T47D (cell line): ENCODE measurements at places on chromosomes 2 and 18.
A peak's percentile ranks its signal among the peaks of the same experiment; 100 is the strongest.

- DNase-seq, result peak; percentile 28
Observed at GRCh38 chr2:18169121-18169892, 290.8 kb downstream of the KCNS3 start.

- no peak for DNase-seq
Observed at GRCh38 chr2:9382604-9383235, 40.6 kb downstream of the ITGB1BP1 start.

DNA sequence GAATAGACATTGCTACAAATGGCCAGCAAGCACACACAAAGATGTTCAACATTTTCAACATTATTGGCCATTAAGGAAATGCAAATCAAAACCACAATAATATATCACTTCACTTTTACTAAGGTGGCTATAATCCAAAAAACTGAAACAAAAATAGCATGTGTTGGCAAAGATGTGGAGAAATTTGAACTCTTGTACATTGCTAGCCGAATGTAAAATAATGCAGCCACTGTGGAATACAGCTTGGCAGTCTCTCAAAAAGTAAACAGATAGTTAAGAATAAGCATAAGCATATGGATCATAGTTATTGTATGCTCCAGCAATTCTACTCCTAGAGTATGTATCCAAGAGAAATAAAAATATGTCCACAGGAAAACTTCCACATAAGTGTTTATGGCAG lies 192.5 kb downstream of the EN1 start:
- DNase-seq, result no peak

DNA sequence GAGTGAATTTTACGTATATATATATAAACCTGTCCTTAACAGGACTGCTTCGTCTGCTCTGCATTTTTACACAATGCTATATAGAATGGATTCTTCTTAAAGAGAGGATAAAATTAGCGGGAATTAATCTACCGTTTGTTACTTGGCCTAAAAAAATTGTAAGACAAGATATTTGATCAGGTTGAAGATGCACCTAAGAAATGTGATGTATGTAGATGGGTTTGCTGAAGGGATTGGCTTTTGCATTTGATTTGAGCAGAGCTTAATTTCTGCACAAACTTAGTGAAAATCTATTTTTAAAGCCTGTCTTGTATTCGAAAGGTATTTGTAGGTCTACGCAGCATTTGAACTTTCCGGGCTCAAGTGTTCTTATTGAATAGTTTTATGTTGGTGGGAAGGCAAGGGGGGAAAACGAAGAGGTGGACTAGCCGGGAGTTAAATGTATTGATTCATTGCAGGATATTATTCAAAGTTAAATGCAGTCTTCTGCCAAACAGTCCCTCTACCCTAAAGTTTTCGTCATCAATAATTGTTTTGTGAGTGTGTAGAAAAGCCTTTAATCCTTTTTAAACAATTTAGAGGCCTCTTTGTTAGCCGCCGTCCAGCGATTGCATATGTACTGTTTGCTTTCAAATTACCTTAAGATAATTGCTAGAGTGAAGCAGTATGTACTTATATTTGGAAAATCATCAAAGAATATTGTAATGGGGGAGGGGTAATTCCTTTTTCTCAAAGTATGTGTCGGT lies 1.2 kb downstream of the PPP1CB start:
- DNase-seq, result no peak

GRCh38 chr18:3758531-3758930 lies 308.6 kb downstream of the TGIF1 start:
- no peak for DNase-seq

DNA sequence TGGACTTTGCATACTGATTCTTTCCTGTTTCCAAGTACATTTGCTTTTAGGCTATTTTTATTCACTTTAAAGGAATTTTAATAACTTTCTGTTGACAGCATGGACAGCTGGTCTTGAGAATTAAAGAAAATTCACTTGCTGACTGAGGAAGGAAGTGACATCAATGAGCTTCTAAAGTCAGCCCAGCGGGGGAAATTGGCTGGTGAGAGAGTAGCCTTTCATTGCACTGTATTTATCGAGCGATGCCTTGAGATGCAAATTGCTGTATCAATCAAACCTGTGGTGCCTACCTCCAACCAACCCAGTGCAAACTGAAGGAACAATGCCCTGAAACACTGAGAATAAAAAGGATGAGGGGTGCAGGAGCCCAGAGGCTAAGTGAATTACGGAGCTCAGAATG lies 91.4 kb upstream of the AQP4 start:
- DNase-seq, result no peak

DNA sequence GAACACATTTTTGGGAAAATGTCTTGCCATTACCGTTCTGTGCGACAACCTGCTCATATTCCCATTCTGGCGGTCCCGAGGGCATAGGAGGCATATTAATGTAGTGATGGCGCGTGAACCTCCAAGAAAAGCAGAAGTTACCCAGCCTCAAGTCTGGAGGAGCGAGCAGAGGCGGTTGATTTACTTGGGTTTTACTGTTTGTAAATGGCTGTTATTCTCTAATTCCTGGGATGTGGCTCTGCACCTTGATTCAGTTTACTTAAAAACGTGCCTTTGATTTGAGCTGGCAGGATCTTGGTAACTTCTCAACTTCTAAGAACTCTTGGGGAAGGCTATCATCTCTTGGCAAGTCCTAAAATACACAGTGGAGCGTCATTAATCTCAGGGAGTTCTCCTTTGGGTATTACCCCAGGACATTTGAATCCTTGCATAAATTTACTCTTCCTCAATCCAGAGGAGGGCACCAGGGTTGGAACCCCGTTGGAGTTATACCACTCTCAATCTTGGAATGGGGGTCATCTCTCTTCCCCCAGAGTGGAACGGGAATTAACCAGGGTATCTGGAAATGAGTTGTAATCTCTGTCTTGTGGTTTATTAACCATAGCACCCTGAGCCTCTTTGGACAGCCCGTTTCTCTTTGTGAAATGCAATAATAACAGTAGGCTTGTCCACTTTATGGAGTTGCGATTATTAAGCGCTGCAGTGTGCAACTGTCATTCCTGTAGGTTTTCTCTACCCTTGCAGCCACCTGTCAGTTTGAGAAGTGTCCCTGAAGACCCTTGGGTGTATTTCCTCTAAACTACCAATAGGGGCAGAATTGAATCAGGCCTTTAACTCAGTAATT lies 2.1 kb downstream of the HK2 start:
- DNase-seq, result peak; percentile 61

- DNase-seq, result no peak
Observed at GRCh38 chr2:64989982-64990614, 899 bp downstream of the SLC1A4 start.

DNA sequence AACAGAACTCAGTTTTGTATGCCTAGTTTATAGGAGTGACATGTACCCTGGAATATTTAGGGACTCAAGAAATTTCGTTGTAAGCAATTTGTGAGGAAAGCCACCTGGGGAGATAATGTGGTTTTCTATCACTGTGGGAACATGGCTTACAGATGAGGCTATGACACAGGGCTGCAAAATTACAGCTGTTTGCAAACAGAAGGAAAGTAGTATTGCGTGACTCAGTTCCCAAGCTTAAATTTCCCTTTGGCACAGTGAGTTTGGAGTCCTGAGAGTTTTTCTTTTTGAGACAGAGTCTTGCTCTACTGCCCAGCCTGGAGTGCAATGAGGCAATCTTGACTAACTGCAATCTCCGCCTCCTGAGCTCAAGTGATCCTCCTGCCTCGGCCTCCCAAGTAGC lies 149.8 kb downstream of the MYO5B start:
- DNase-seq, result no peak

GRCh38 chr18:72452328-72452727 lies 91.8 kb downstream of the CBLN2 start:
- DNase-seq, result no peak

DNA sequence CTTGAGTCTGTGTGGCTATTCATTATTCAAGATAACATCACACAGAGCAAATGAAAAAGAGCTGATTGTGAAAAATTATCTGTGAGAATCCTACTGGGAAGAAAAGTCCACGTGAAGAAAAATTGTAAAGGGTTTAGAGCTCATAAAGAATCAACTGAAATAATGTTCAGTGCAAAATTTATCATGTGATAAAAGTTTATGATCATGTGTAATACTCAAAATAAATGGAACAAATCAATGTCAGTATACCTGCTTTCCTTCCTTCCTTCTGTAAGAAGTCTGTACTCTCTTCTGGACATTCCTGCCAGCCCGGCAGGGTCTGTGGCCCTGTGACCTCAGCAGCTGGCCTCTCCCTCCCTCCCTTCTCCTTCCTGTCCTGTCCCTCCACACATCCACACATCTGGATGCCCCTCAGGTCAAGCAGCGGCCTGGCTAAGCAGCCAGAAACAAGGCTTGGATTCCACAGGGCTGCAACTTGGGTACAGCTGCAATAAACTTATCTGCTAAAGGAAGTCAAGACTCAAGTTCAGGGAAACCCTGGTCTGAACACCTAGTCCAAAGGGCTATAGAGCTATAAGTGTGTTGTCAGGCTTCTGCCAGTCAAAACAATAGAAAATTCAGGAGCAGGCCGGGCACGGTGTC lies 172.1 kb downstream of the MREG start:
- no peak for DNase-seq

DNA sequence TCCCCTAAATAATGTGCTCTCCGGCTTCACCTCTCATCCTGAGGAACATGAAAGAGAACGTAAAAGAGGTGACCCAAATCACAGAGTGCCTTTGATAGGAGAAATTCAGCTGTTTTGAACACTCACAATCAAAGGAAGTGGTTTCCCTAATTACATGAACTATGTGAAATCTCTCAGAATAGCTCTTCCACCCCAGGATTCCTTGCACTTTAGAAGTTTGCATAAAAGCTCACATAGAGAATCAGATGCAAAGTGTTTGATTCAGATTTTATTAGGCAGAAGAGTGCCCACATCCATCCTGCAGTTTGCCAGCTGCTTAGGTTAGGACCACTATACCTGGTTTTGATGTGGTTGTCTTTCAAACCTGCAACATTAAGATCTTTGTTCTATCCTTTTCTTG lies 61.0 kb downstream of the MAP3K20 start:
- no peak for DNase-seq

- DNase-seq, result no peak
Observed at GRCh38 chr2:191870744-191871143, 23.9 kb upstream of the CAVIN2 start.

DNA sequence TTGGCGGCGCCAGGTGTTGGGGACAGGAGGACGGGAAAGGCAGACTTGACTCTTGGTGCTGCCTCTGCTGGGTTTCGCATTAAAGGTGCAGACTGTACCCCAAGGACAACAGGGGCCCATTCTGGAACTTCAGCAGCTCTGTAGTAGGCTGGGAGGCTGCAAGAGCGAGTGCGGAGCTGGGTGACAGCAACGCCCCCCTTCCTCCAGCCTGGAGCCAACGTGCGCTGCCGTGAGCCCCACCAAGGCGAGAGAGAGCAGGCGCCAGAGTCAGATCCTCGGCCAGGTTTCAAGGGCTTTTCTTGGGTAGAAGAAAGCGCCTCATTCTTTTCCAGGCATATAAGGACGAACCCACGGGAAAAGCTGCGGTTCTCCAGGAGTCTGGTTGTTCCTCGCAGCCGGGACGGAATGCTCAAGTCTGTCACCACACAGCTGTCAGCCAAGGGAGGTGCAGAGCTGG lies 1.9 kb downstream of the DOK6 start:
- DNase-seq, result no peak

- no peak for DNase-seq
Observed at GRCh38 chr2:239978411-239978810, 46.7 kb downstream of the NDUFA10 start.

DNA sequence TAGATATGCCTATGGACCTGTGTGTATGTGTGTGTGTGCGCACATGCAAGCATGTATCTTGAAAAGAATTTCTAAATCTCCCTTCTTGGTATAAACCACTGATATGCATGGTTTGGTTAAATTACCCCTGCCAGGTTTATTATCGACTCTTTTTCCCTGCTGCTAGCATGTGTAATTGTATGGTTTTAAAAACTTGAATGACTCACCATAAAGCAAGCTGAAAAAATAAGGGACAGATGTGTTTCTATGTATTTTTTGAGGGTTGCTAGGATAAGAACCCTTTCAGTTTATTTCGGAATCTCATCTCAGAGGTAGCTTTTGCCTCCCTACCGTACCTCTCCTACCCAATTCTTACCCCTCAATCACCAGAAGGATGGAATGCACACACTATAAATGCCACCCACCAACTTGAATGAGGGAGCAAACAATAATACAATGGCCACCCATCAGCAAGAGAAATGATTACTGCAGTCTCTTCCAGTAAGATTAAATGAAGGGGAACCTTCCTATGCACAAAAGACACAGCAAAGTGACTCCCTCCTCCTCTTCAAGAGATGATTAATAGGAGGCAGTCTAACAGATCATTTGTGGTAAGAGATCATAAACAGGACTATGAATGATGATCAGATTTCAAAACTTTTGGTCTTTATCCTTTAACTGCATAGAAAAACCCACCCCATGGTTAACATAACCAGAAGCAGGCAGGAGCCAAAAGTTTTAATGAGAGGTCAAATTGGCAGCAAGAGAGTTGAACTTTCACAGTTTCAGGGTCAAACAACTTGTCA lies 357.2 kb downstream of the SATB2 start:
- no peak for DNase-seq

GRCh38 chr18:79532313-79533007 lies 136.7 kb downstream of the NFATC1 start:
- DNase-seq, result no peak

DNA sequence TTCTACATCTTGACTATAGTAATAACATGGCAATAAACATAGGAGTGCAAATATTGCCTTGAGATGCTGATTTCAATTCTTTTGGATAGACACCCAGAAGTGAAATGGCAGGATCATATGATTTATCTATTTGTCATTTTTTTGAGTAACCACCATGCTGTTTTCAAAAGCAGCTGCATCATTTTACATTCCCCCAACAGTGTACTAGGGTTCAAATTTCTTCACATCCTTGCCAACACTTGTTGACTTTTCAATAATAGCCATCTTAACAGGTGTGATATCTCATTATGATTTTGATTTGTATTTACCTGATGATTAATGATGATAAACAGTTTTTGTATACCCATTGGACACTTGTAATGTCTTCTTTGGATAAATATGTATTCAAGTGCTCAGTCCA lies 90.8 kb downstream of the STRADB start:
- DNase-seq, result no peak

GRCh38 chr2:233240897-233241296 lies 10.6 kb upstream of the ATG16L1 start:
- DNase-seq, result no peak

GRCh38 chr2:181380581-181380980 lies 76.6 kb upstream of the ITGA4 start:
- DNase-seq, result no peak

DNA sequence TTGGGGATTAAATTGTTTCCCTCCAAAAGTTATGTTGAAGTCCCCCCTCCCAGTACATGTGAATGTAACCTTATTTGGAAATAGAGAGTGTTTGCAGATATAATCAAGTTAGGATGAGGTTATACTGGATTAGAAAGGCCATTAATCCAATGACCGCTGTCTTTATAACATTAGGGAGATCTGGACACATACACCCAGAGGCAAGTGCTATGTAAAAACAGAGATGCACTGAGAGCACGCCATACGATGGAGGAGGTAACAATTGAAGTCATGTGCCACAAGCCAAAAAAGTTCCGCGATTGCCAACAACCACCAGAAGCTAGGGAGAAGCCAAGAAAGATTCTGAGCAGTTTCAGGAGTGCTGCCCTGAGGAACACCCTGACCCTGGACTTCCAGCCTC lies 153.3 kb downstream of the RNF144A start:
- DNase-seq, result no peak
